Activated CD4-positive, alpha-beta T cell treated with anti-CD3 and anti-CD28 coated beads, Interleukin-2, amount 10 ng/mL, durations not matched to agents 24 days and 14 days (primary cell): ENCODE measurements at places on chromosomes 7 and 10. TPM values are rescaled to one million over a fixed set of nuclear protein-coding genes. Genes with fewer than 3 reads are reported as not detected.

DNA sequence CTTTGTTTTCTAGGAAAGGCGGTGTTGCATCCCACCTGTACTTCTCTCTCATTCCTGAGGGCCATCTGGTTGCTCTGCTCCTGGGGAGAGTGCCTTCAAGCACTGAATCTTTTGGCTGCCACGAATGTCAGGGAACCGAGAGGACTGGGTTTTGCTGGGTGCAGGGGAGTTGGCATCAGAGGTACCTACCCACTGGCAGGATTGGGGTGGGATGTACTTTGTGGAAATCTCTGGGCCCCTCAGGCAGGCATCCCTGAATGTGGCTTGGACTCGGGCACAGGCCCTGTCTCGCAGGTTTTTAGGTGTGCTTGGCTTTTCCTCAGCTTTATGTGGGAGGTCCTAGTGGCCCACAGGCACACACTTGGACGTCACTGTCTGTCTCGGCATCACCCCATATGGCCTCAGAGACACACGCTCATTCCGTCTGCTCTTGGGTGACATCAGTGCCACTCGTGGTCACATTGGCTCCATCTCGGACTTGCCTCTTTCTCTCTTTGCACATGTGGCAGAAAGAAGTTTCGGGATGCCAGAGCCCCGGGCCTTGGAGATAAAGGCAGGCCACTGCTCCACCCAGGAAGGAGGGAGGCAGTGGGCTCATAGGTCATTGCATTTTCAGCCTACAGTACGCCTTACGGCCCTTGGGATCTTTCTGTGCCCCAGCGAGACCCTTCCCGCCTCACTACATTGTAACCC lies 325.6 kb downstream of the ZNF716 start:
- DNase-seq: no peak
- H3K4me1 ChIP-seq: no peaks in the 10 kb centered on the region
- H3K36me3 ChIP-seq: peaks cover 1% of the 10 kb centered on the region
- H3K4me3 ChIP-seq: no peak overlapping the region

DNA sequence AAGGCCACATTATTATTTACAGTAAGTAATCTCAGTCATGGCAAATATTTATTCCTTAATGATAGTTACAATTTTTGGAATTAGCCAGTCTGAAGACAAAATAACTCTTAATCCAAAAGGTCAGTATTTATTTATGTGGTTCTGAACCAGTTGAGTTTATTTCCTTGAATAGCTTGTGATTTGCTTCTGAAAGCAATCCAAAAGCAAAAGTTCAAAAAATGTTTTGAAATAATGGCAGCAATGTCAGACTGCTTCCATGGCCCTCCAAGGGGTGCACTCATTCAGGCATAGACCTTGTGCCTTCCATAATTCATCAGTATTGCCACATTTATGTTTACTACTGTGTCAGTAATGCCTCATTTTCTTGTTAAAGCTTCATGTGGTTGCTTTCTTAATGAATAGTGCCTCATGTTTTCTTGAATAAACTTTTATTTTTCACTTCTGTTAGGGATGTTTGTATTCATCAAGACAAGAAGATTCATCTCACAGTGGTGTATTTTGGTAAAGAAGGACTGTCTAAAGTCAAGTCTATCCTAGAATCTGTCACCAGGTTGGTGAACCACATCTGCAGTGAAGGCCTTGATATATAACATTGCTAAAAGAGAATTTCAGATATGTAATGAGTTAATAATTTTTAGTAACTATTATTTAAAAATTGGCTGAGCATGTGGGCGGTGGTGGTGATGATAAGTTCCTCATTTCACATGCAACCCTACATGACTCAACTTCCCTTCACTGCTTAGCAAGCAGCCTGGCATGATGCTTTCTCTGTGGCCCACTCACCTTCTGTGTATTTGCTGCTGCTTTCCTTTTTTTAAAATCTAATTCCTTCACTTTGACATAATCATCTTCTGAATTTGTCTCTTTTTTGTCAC lies 22.0 kb downstream of the CSGALNACT2 start:
- H3K4me1 ChIP-seq: peaks cover 41% of the 10 kb centered on the region
- H3K27me3 ChIP-seq: no peaks in the 10 kb centered on the region
- peaks cover 49% of the 10 kb centered on the region for H3K36me3 ChIP-seq
- H3K4me3 ChIP-seq: peak overlapping the region; percentile 12
- DNase-seq: no peak

DNA sequence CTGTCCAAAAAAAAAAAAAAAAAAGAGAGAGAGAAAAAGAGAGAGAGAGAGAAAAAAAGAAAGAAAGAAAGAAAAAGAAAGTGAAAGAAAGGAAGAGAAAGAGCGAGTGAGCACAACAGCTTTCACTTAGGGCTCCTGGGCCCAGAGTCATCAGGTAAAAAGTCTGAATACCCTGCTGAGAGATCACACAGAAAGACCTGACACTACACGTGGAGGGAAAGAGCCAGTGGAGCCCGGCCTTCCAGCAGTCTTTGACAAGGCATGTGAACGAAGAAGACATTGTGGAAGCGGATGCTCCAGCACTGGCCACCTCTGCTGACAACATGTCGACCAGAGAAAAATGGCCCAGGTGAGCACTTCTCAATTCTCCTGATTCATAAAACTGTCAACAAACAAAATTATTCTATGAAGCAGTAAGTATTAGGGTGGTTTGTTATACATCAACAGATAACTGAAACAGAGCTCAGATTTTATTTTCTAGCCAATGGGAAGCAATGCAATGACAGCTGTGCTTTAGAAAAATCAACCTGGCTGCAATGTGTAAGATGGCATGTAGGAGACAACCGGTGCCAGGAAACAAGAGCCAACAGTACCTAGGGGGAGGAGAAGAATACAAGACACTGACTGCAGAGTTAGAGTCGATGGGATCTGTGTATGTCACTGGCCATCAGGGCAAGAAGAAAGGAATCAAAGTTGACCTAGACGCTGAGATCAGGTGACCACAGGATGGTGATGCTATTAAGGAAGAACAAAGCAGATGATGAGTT lies 4.4 kb downstream of the RNF216 start:
- peak; percentile 77 for DNase-seq
- H3K4me3 ChIP-seq: peak overlapping the region; percentile 80
- no peaks in the 10 kb centered on the region for H3K27me3 ChIP-seq
- peak overlapping the region; percentile 78 for H3K27ac ChIP-seq
- peaks cover 56% of the 10 kb centered on the region for H3K4me1 ChIP-seq

Gene CFTR
- total RNA-seq: not detected in 2 replicates

Gene PRKG1
- not detected in 2 replicates for total RNA-seq

- no peaks in the 10 kb centered on the region for H3K27me3 ChIP-seq
- no peak overlapping the region for H3K4me3 ChIP-seq
- H3K36me3 ChIP-seq: no peaks in the 10 kb centered on the region
- no peak for DNase-seq
These were observed 252.1 kb downstream of the DOCK4 start for GRCh38 chr7:111954056-111954455.

GRCh38 chr7:135600226-135600625 lies 42.5 kb downstream of the NUP205 start:
- peaks cover 52% of the 10 kb centered on the region for H3K36me3 ChIP-seq
- H3K4me3 ChIP-seq: no peak overlapping the region
- no peak overlapping the region for H3K27ac ChIP-seq
- no peak for DNase-seq
- H3K27me3 ChIP-seq: no peaks in the 10 kb centered on the region

Gene FAM25A
- total RNA-seq: not detected in 2 replicates

- peak overlapping the region; percentile 83 for H3K4me3 ChIP-seq
- H3K27me3 ChIP-seq: peaks cover 21% of the 10 kb centered on the region
- H3K36me3 ChIP-seq: no peaks in the 10 kb centered on the region
- H3K4me1 ChIP-seq: peaks cover 18% of the 10 kb centered on the region
These were observed 31.1 kb downstream of the TRIL start for GRCh38 chr7:28926871-28927597.

- H3K36me3 ChIP-seq: peaks cover 23% of the 10 kb centered on the region
- H3K4me3 ChIP-seq: no peak overlapping the region
- no peak for DNase-seq
- H3K27ac ChIP-seq: no peak overlapping the region
- peaks cover 2% of the 10 kb centered on the region for H3K4me1 ChIP-seq
These were observed 80.4 kb upstream of the GARIN1A start for GRCh38 chr7:128591705-128592104.

Gene MOGAT3
- not detected in 2 replicates for total RNA-seq

GRCh38 chr7:22433710-22434460 lies 66.1 kb downstream of the STEAP1B start:
- no peaks in the 10 kb centered on the region for H3K36me3 ChIP-seq
- H3K4me1 ChIP-seq: peaks cover 3% of the 10 kb centered on the region
- H3K27me3 ChIP-seq: peaks cover 15% of the 10 kb centered on the region
- no peak for DNase-seq
- no peak overlapping the region for H3K27ac ChIP-seq

GRCh38 chr7:67913604-67914003 lies 917.0 kb downstream of the TYW1 start:
- no peak overlapping the region for H3K4me3 ChIP-seq
- DNase-seq: no peak
- H3K4me1 ChIP-seq: no peaks in the 10 kb centered on the region
- H3K27ac ChIP-seq: no peak overlapping the region
- H3K36me3 ChIP-seq: no peaks in the 10 kb centered on the region

GRCh38 chr7:151061213-151062110 lies 2.1 kb downstream of the SLC4A2 start:
- H3K27me3 ChIP-seq: no peaks in the 10 kb centered on the region
- DNase-seq: no peak
- H3K4me1 ChIP-seq: peaks cover 33% of the 10 kb centered on the region
- H3K36me3 ChIP-seq: peaks cover 10% of the 10 kb centered on the region
- peak overlapping the region; percentile 76 for H3K27ac ChIP-seq
- peak overlapping the region; percentile 99 for H3K4me3 ChIP-seq

- H3K4me3 ChIP-seq: peak overlapping the region; percentile 97
- H3K27ac ChIP-seq: peak overlapping the region; percentile 92
- DNase-seq: no peak
- H3K4me1 ChIP-seq: peaks cover 31% of the 10 kb centered on the region
- H3K36me3 ChIP-seq: peaks cover 43% of the 10 kb centered on the region
- H3K27me3 ChIP-seq: no peaks in the 10 kb centered on the region
These were observed 993 bp downstream of the ZC3HAV1 start for GRCh38 chr7:139108266-139109187.

Gene POMZP3
- 6.9 and 10.1 TPM in 2 replicates for total RNA-seq

DNA sequence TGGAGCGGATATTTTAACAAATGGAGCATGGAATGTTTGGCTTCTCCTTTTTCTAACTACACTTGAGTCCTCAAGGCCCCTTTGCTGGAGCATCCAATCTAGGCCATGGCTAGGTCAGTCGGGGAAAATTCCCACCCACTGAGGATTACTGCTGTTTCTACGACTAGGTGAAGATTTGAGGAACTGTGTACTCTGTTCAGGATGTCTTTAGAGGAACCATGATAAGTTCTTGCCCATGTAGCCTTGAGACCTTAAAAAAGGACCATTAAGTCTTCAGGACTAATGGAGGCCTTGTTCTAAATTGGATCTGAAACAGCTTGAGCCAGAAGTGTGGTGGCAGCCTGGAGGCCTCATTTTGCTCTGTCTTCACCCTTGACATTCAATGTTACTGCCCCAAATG lies 6.2 kb downstream of the AGK start:
- H3K27ac ChIP-seq: peak overlapping the region; percentile 86
- peaks cover 66% of the 10 kb centered on the region for H3K4me1 ChIP-seq
- H3K36me3 ChIP-seq: peaks cover 93% of the 10 kb centered on the region

Gene AUTS2
- total RNA-seq: 0.76 and 2.1 TPM in 2 replicates

Gene ANKRD30A
- not detected in 2 replicates for total RNA-seq

Gene GDF2
- total RNA-seq: not detected in 2 replicates

Gene ACTR3C
- 7.9 and 11.7 TPM in 2 replicates for total RNA-seq

DNA sequence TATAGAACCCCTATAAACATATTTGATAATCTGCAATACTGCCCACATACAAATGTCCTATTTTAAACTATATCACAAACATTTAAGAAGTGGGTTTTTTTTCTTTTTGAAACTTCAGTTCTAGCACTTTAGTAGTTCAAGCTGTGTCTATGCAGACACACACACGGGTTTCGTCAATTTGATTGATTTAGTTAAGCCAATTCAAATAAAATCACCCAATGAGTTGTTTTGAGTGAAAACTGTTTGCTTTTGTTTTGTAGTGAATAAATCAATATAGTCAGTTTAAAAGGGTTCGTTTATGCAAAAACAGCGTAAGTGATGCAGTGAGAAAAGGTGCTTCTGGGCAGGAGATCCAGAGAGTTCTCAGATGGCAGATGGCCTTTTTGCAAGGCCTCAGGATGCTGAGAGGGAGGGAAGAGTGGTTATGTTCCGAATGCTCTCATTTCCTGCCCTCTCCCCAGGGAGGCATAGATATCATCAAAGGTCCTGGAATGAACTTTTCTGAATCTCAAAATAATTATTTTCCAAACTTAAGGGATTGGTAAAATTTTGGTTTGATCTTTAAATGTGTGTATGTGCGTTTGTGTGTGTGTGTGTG lies 102.7 kb downstream of the AGMO start:
- no peak overlapping the region for H3K4me3 ChIP-seq
- H3K27me3 ChIP-seq: no peaks in the 10 kb centered on the region
- no peaks in the 10 kb centered on the region for H3K36me3 ChIP-seq
- H3K4me1 ChIP-seq: no peaks in the 10 kb centered on the region
- no peak overlapping the region for H3K27ac ChIP-seq

- no peaks in the 10 kb centered on the region for H3K27me3 ChIP-seq
- peak overlapping the region; percentile 95 for H3K4me3 ChIP-seq
- DNase-seq: peak; percentile 89
- H3K4me1 ChIP-seq: peaks cover 27% of the 10 kb centered on the region
- H3K36me3 ChIP-seq: peaks cover 70% of the 10 kb centered on the region
These were observed 3.0 kb downstream of the IKZF1 start for GRCh38 chr7:50307368-50308032.

GRCh38 chr10:29636178-29636577 lies 1.4 kb upstream of the SVIL start:
- no peaks in the 10 kb centered on the region for H3K27me3 ChIP-seq
- H3K27ac ChIP-seq: peak overlapping the region; percentile 40
- DNase-seq: no peak
- peaks cover 3% of the 10 kb centered on the region for H3K36me3 ChIP-seq
- peak overlapping the region; percentile 45 for H3K4me3 ChIP-seq
- H3K4me1 ChIP-seq: peaks cover 29% of the 10 kb centered on the region

Gene FGL2
- 1.7 and 1.8 TPM in 2 replicates for total RNA-seq

- no peaks in the 10 kb centered on the region for H3K4me1 ChIP-seq
- no peak within 1 kb of the TSS for H3K27ac ChIP-seq
- no peaks in the 10 kb centered on the region for H3K27me3 ChIP-seq
- H3K36me3 ChIP-seq: no peaks in the 10 kb centered on the region
These were observed at the start of gene FRMPD2 for GRCh38 chr10:48274636-48275035. TSS of gene FRMPD2 (minus strand) at chr10:48274696. CDS start at chr10:48274567, 129 bp downstream.

DNA sequence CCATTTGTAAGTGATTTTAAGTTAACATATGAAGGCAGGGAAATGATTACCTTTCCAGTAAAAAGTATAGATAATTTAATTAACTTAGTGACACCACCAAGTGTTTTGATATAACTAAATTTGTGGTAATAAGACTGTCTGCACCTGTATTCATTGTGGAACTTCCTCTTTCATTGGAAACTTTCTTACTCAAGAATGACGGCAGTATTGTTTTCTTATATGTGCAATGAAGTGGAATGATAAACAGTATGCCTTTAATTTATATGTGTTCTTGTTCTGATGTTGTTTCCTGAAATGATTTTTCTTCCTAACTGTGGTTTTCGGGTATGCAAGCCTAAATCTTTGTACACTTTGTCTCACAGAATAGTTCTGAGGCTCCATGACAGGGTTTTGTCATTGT lies 46.4 kb downstream of the CASD1 start:
- DNase-seq: no peak
- no peaks in the 10 kb centered on the region for H3K4me1 ChIP-seq
- no peak overlapping the region for H3K4me3 ChIP-seq
- H3K27me3 ChIP-seq: no peaks in the 10 kb centered on the region
- peaks cover 21% of the 10 kb centered on the region for H3K36me3 ChIP-seq
